Activated CD8-positive, alpha-beta memory T cell treated with anti-CD3 and anti-CD28 coated beads, Interleukin-2, amount 50 U/mL, for 4 hours (primary cell): ENCODE measurements at places on chromosomes 13 and 19.

DNA sequence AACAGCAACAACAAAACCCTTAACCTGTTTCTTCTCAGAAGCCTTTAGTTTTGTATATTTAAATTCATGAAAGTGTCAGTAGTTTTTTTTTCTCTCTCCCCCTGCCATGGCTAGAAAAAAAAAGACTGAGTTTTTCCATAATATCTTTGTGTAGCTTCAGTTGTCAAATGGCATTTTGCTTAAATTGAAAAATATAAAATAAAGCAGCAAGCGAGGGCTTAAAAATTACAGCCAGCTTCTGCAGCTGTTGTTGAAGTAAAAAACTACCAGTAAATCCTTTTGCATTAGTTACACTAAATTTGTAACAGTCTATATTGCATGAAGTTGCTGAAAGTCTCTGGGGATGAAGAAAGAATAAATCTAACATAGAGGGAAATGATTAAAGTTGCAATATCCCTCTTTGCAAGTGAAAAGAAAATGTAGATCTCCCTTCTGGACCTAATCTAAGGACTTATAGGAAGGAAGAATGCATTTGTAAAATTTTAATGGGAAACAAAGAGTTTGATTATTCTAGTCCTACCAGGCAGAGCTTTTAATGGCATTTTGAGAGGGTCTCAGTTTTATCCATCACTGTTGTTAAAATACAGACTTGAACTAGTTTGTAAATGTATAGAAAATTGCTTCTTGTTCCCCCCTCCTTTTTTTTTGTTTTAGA, 215.7 kb downstream of the ATP8A2 start:
- DNase-seq, result no peak

DNA sequence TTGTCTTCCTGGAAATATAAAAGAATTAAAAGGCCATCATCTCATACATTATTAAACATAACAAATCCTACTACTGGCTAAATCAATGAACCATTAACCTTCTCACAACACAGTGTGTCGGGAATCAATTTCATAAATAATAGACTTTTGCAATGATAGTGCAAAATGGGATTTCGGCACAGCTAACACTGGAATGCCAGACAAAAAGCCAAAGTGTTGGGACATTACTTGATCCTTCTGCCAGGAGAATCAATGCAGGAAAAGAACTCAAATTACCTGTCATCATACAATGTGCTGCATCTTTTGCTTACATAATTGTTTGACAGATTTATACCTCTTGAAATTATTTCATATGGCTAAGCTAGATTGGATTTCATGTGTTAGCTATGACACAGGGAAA, 334.3 kb downstream of the MTUS2 start:
- DNase-seq, result no peak

GRCh38 chr13:105202354-105202753, 1333.1 kb downstream of the EFNB2 start:
- DNase-seq, result no peak

- no peak for DNase-seq
Measured at GRCh38 chr13:113016526-113017295, 47.7 kb downstream of the MCF2L start.

- no peak for DNase-seq
Measured at GRCh38 chr13:110640591-110641029, 25.3 kb downstream of the NAXD start.

DNA sequence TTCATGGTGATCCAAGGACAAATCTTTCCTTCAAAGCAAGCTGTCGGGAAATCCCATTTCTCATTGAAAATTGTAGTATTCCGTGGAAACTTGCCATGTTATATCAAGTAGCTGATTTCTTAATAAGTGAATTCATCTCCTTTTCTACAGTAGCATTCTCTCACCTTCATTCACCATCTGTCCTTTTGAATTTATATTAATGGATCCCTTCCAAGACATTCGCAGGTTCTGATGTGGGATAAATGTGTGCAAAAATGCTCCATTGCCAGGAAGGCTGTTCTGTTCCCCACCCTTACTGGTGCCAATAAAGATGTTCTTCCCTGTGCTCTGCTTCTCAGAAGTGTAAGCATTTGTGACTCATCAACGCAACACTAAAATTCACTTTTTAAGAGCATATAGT, 36.2 kb downstream of the AMER2 start:
- no peak for DNase-seq

DNA sequence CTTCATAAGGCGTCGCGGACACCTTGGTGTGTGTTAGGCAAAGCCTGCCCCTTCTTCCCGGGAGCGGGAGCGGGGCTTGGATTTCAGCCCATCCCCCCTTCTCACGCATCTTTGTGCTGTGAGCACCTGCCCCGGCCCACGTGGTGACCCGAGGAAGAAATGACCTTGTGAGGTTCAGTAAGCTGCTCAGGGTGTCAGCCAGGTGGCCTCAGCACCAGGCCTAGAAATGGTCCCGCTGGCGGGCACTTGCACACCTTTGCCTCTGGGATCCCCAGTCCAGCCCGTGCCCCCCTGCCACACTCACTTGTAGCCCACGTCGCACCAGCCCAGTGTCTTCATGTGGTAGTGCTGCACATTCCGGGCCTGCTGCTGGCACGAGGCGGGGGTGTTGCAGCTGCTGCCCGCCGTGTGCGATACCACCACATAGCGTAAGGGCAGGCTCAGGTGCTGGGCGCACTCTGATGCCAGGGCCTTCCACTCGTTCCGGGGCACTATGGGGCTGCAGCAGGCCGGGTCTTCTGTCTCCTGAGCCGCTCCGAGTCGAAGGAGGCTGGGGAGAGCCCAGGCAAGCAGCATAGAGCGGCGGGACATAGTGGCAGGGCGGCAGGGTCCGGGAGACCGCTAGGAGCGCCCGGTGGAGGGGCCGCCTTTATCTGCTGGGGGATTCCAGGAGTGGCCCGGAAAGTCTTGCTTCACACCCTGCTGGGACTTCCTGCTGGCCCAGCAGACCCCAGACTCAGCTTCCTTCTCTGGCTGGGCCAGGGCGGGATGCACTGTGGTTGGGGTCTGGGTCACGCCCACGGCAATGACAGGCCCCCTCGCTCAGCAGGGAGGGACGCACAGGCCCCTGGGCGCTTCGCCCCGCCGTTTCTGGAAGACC, at the start of gene PGLYRP1:
Gene PGLYRP1 (minus strand): TSS at position 623 of the 880 bp plus-strand sequence. CDS start 32 bp downstream, at position 591.
- no peak for DNase-seq

GRCh38 chr19:40433391-40434216, 7.8 kb upstream of the SERTAD1 start:
- peak; percentile 46 for DNase-seq

GRCh38 chr13:103187721-103188156, 121.5 kb upstream of the SLC10A2 start:
- no peak for DNase-seq

- DNase-seq, result peak; percentile 23
Measured at GRCh38 chr19:44847144-44848035, 1.3 kb downstream of the NECTIN2 start.

- no peak for DNase-seq
Measured at GRCh38 chr13:49908637-49909036, 27.5 kb downstream of the SPRYD7 start.

GRCh38 chr19:40365010-40365409, 16.5 kb downstream of the PLD3 start:
- DNase-seq, result no peak

DNA sequence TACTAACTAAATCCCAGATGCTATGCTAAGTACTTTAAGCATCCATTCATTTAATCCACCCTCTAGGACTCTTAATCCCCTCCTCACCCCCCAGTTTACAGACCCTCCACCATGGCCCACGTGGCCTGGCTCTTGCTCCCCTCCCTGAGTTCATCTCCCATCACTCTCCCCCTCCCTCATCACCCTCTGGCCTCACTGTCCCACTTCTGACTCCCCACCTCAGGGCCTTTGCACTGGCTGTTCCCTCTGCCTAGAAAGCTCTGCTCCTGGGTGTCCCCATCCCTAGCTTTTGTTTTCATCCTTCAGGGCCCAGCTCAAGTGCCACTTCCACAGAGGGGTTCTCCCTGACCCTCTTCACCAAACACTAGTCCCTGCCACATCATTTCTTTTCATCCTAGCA, 4.2 kb downstream of the B9D2 start:
- DNase-seq, result no peak

- DNase-seq, result no peak
Measured at GRCh38 chr13:92743992-92744391, 482.6 kb upstream of the GPC6 start.

DNA sequence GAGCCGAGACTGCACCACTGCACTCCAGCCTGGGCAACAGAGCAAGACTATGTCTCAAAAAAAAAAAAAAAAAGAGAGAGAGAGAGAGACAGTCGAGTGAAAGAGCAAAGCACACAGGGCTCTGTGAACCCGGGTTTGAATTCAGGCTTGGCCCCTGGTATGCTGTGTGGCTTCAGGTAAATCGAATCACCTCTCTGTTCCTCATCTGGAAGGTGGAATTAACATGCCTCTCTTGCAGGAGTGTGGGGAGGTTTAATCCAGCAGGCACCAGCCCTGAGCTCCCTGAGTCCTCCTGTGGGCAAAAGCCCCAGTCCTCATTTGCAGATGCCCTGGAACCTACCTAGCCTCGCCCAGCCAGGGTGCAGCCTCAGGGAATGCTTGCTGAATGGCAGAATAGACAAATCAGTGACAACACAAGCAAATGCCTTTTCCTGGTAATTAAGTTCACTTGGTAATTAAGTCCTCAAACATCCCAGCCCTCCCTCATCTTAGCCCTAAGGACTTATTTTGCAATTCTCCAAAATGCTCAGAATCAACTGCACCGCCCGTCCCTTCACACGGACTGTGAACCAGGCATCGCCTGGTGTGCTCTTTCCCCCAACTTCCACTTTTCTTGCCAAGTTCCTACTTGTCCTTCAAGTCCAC, 4.6 kb upstream of the ZNRF4 start:
- no peak for DNase-seq

GRCh38 chr19:43639519-43640423, at the start of gene CADM4:
CADM4 (minus strand) TSS chr19:43639850; CDS start chr19:43639790, 60 bp downstream.
- DNase-seq, result peak; percentile 49

DNA sequence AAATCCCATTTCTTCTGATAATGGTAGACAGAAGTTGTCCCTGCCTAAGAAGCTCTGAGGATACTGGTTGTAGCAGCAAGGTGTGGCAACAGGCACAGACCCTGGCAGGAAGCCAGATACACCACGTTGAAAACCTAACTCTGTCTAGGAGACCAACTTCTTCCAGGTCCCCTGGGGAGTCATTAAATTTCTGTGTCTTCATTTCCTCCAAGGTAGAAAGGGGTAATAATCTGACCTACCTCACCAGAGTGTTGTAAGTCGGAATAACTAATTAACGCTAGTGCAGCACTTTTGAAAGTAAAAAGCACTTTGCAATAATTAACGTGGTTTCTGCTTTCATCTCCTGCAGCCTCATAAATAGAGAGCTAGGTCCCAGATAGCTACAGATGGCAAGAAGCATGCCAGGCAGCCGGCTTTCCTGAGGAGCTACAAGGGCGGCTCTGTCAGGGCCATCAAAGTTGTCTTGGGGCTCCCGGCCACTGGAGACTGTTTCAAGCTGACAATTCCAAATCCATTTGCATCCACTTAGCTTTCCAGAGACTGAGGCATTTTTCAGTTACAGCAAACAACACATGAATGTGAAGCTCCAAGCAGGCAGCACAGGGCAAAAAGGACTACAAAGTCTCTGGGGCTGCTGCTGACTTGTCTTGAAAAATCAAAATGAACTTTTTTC, 176.2 kb downstream of the FOXO1 start:
- peak; percentile 49 for DNase-seq

GRCh38 chr13:92315265-92315664, 911.3 kb upstream of the GPC6 start:
- no peak for DNase-seq

GRCh38 chr13:98994896-98995295, 17.0 kb upstream of the DOCK9 start:
- DNase-seq, result no peak

- no peak for DNase-seq
Measured at GRCh38 chr13:91017669-91018053, 329.8 kb upstream of the MIR17HG start.

- DNase-seq, result no peak
Measured at GRCh38 chr19:31602548-31602947, 253.3 kb upstream of the TSHZ3 start.

DNA sequence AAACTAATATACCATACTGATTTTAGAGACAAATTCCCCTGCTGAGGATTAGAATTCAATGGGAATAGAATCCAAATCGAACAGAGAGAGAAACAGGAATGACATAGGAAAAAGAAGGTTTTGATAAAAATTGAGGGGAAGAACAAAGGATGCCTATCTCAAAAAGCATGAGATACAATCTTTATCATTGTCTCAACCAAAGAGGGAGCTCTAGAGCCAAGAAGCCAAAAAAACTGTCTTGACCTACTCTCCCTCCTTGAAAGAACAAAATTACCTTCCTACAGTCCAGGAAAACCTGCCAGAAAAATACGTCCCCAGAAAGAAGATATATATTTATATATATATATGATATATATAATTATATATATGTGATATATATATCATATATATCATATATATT, 39.2 kb upstream of the MIR17HG start:
- no peak for DNase-seq

GRCh38 chr13:98451676-98452470, 125.0 kb downstream of the STK24 start:
- no peak for DNase-seq

GRCh38 chr13:113125506-113126264, 3.1 kb downstream of the F10 start:
- DNase-seq, result no peak

DNA sequence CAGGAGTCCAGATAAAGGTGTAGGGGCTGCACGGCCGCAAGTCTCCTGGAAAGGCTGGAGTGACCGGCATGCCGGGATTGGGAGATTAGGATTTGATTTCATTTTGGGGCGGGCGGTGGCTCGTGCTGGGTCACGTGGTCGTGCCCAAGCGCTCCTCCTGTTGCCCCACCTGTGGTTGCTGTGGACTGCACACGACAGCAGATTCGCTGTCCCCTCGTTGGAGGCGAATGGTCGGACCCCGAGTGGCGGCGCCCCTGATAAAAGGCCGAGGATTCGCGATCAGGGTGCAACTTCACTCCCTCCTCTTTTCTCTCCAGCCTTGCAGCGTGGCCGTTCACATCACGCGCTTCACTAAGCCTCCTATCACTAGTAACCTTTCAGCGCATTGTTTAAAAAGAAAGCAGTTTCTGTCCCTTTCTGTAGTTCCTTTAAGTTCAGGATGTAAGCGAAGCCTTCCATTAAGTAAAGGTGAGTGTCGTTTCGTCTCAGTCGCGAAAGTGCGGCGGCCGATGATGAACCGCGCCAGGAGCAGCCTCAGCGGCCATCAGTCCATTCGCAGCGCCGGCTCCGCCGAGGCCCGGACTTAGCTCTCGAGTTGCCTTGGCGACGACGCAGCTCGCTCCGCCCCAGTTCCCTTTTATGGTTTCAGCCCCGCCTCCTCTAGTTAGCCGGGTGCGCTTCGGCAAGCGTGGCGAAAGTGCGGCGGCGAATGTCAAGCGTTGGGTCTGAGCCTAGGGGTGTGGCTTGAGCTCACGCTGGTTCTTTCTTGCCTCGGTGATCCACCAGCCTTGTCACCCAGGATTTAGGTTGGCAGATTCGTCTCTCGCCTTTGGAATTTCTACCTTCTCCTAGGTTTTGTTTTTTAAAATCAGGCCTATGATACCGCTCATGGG, 1.7 kb upstream of the PPP1R37 start:
- DNase-seq, result peak; percentile 96
